ENCODE measurements at places on chromosomes 5 and 9. TPM values are rescaled to one million over a fixed set of nuclear protein-coding genes. Genes with fewer than 3 reads are reported as not detected.

Gene NPDC1
- 81.4 TPM for total RNA-seq

Gene SH3RF2
- 21.1 TPM for total RNA-seq

Gene AHRR
- 2.2 TPM for total RNA-seq

Gene RNF208
- 13.7 TPM for total RNA-seq

Gene FAM169A
- 10.5 TPM for total RNA-seq

- peak; percentile 97 for DNase-seq
Observed at GRCh38 chr5:5340206-5340729, 82.2 kb upstream of the ICE1 start.

- no peak for DNase-seq
Observed at GRCh38 chr5:90557871-90558270, 726 bp upstream of the ADGRV1 start.

GRCh38 chr9:91753711-91754110 is 196.3 kb downstream of the ROR2 start:
- DNase-seq: no peak
